ENCODE measurements at places on chromosomes 12 and 14. TPM values are rescaled to one million over a fixed set of nuclear protein-coding genes. Genes with fewer than 3 reads are reported as not detected.

TMCC3 gene
- total RNA-seq: 2.2 TPM

KRT79 gene
- total RNA-seq: not detected

SERPINA12 gene
- not detected for total RNA-seq

VWF gene
- 1.2 TPM for total RNA-seq

PIP4P1 gene
- 27.9 TPM for total RNA-seq

PWP1 gene
- total RNA-seq: 75.9 TPM

SPTB gene
- total RNA-seq: not detected

AMN gene
- total RNA-seq: under 0.01 TPM

AGAP2 gene
- total RNA-seq: 0.39 TPM

DERA gene
- total RNA-seq: 52.5 TPM

RIPK3 gene
- 3.7 TPM for total RNA-seq

LAG3 gene
- total RNA-seq: not detected
